ENCODE measurements at places on chromosomes 5 and 9.

DNA sequence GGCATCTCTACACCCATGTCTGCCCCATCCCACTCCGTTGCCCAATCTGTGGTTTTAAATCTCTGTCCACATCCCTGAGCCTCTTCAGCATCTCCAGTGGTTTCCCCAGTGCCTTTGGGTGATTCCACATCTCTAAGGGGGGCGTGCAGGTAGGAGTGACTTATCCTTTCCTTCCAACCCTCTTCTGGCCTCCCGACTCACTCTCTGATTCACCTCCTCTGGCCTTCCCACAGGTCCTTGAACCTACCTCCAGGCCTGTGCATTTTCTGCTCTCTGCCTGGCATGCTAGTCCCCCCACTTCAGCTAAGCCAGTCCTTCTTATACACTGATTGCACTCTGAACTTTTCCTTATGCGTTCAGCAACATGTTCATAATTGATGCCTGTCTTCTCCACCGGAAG is 99.0 kb downstream of the RALGPS1 start:
- no peak for DNase-seq

- no peak for DNase-seq
These were observed 47.3 kb downstream of the SLC12A7 start for GRCh38 chr5:1064383-1065142.

GRCh38 chr5:109655841-109656240 is 33.9 kb upstream of the MAN2A1 start:
- no peak for DNase-seq

DNA sequence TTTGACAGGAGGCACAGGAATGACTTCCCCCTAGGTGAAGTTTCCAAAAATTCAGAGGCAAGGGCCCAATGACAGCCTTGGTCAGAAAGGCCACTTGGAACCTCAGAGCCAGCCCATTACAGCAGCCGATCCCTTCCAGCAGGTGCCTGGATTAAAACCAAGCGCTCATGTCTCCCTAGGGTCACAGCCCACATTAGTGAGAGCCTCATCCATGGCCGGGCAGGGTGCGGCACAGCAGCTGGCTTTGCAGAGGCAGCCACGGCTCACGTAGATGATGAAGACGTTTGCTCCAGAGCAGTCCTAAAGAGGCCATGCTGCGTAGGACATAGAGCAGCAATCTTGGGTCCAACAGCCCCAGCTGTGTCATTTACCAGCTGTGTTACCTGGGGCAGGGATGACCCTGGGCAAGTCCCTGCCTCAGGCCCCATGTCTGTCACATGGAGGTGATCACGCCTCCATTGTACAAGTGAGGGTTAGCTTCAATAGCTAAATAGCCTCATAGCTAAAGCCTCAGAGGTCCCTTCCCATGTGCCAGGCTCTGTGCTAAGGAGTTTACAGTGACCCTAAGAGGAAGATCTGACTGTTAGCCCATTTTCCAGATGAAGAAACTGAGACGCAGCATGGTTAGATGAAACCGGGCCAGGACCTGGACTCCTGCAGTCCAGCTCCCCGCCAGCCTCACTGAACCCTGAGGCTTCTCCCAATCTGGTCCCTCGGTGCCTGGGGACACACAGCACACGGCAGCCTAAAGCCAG is 39.2 kb downstream of the NEK6 start:
- no peak for DNase-seq

DNA sequence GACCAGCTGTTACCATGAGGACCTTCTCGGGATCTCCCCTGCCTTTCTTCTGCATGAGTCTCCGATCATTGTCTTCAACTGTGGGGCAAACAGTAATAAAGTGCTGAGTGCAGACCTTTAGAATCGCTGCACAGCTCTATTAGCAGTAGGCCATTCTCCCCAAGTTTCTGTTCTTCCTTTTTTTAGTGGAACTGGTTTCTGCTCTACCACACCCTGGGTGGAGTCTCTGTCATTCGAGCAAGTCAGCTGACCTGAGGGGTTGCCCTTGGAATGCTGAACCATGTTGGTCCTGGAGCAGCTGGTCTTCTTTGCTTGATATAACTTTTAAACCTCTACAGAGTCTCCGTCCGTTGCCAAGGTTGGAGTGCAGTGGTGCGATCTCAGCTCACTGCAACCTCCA is 33.4 kb upstream of the GNPDA1 start:
- DNase-seq = no peak

- DNase-seq = no peak
These were observed 150.6 kb upstream of the EDIL3 start for GRCh38 chr5:84535281-84535680.

DNA sequence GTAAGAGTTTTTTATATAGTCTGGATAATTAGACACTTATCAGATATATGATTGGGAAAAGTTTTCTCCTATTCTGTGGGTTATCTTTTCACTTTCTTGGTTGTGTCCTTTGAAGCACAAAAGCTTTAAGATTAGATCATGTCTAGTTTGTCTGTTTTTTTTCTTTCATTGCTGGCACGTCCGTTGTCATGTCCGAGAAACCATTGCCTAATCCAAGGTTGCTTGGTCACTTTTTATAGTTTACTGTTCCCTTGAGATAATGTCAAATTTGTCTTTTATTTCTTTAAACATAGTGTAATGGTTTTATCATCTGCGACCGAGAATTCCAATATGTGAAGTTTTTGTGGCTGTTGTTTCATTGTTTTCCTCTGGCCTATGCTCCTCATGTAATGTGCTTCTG is 28.8 kb downstream of the GARNL3 start:
- no peak for DNase-seq

- no peak for DNase-seq
These were observed 2.1 kb downstream of the GPR150 start for GRCh38 chr5:95621839-95622629.

DNA sequence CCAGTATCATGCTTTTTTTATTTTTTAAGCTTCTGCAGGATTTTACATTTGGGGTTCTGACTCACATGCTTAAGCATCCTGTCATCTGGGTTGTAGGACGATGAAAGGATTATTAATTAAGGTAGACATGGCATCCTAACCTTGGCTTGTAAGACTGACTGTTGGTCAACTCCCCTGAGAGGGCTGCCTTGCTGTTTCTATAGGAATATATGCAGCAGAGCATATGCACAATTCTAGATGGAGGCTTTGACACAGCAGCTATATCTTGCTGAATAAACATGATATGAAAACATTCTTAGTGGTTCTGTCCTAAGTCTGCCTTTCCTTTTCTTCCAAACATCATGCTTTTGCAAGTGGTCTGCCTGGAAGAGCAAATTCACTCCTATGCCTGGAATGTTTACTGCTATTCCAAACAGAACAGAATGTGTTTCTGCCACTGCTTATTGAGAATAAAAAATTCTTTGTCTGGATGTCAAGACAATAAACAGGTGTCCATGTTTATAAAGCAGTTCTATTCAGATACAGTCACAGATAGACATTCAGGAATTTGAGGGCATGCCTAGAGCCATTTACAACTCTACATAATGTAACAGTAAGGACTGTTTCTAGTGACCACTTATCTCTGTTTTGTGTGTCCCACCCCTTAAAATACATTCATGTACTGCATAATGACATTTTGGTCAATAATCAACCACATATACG is 166.2 kb upstream of the PPP2R2B start:
- DNase-seq = no peak

GRCh38 chr9:87849144-87849758 is 33.4 kb upstream of the SPATA31E1 start:
- DNase-seq = no peak

- no peak for DNase-seq
These were observed 25.8 kb downstream of the ECPAS start for GRCh38 chr9:111458139-111459009.

- no peak for DNase-seq
These were observed 206.4 kb downstream of the COMMD10 start for GRCh38 chr5:116291271-116291670.

- no peak for DNase-seq
These were observed 7.5 kb downstream of the CD74 start for GRCh38 chr5:150404941-150405816.

DNA sequence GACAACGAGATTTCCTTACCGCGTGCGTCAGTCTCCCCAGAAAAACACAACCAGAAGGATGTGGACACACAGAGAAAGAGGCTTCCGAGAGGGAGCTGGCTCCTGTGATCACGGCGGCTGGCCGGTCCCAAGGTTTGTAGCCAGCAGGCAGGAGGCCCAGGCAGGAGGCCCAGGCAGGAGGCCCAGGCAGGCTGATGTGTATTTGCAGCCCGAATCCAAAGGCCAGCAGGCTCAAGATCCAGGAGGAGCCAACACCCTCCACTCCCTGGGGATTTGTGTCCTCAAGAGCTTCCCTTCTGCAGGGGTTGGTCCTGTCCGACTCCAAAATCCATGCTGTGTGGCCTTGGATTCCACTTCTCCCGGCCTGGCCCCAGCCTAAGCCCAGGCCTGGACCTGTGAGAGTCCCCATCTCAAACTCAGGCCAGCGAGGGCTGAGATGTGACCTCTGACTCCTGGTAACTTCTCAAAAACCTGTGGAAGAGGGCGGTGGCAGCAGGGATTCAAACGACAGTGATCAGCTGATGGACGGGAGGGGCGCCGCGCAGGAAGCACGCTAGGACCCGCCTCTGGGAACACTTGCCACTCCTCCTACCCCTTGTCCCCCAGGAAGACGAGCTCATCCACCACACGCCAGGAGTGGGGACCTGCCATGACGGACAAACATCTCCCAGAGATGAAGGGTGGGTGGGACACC is 75.0 kb upstream of the PPP1R26 start:
- no peak for DNase-seq

- DNase-seq = no peak
These were observed 263.9 kb downstream of the SPOCK1 start for GRCh38 chr5:137234973-137235943.

GRCh38 chr5:90097082-90097477 is 312.5 kb downstream of the CETN3 start:
- no peak for DNase-seq

GRCh38 chr5:8949908-8950307 is 596.0 kb downstream of the SEMA5A start:
- no peak for DNase-seq
